AG04450 (cell line): ENCODE measurements at places on chromosomes 12 and 14. TPM values are rescaled to one million over a fixed set of nuclear protein-coding genes. Genes with fewer than 3 reads are reported as not detected.

The MARK3 gene
- 81.3 and 109 TPM in 2 replicates for polyA plus RNA-seq

The RNASE7 gene
- not detected in 2 replicates for polyA plus RNA-seq

The ACRBP gene
- 0.41 and 0.64 TPM in 2 replicates for polyA plus RNA-seq

The KRT73 gene
- not detected in 2 replicates for polyA plus RNA-seq
